Activated T-helper 9 cell treated with anti-CD3 and anti-CD28 coated beads, Interleukin-2, amount 50 U/mL, for 16 hours (primary cell): ENCODE measurements at places on chromosomes 16 and 17.

GRCh38 chr17:53336281-53336680 is 486.4 kb upstream of the KIF2B start:
- DNase-seq = no peak

- DNase-seq = no peak
Observed at GRCh38 chr17:36869856-36870719, 67.2 kb upstream of the LHX1 start.

DNA sequence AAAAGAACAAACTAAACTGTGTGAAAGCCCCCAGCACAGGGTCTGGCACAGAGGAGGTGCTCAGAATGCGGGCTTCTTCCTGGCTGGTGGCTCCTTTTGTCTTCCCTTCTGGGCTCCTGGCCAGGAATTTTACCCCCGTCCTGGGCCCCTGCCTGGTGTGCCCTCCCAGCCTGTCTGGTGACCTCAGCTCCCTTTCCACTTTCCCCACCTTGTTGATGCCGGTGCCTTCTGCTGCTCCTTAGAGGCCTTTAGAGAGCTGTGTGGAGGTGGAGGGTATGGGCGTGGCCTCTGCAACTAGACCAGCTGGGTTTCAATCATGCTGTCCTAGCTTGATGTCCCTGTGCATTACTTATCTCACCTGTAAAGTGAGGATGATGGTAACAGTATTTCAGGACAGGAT is 16.8 kb downstream of the PIRT start:
- no peak for DNase-seq

GRCh38 chr17:82318169-82318498 is 726 bp upstream of the CD7 start:
- no peak for DNase-seq

DNA sequence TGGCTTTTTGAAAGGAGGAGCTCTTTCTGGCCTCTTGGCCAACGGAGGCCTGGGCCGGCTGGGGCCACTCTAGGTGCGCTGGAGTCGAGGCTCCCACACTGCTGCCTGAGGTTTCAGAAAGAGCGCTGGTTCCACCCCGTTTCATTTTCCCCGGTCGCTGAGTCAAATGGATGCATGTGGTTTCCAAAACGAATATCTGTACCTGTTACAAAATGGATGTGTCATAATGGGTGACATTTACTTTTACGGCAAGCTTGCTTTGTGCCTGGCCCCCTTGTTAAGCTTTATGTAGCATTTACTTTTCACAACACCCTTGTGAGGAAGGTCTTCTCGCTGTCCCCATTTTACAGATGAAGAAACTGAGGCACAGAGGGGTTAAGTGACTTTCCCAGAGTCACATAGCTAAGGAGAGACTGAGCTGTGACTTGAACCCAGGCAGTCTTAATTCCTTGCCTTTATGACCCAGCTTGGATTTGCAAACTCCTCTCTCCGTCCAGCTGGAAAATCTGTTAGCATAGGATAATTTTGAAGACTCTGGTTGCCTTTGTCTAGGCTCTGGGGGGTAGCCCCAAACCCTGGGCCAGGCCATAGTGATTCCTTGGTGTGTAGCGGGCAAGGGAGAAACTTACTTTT is 10.6 kb downstream of the KSR1 start:
- DNase-seq = peak; percentile 70

DNA sequence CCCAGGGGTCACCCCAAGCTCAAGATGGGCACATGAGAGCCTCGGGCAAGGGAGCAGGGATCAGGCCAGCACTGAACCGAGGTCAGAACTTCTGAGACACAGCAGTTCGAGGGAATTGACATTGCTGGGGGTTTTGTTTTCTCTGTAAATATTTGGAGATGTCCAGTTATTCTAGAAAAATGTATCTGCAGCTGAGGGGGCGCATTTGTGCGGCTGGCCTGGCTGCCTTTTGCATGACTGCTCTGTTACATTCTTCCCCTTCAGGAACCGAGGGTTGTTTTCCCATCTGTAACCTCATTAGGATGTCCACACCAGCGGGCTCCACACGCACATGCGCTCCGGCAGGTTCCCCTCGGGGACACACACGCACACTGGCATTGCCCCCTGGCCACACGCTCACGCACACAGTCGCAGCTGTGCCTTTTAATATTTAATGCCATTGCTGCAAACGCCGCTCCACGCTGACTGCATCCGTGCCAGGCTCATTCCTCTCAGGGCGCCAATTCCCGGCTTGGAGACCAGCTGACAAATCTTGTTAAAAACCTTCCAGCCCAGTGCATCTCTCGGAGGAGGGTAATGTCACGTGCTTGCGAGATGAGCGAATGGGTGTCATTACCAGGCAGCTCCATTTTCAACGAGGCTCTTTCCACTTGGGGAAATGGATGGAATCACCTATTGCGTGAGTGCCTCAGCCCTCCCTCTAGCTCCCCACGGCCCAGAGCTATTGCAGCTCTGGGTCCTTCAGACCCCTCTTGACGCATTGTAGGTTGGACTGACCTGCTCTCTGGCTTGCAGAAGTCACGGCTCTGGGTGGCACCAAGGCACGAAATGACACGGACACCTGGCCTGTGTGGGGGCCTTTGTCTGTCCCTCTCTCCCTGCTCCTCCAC is 13.1 kb downstream of the CCR7 start:
- no peak for DNase-seq

DNA sequence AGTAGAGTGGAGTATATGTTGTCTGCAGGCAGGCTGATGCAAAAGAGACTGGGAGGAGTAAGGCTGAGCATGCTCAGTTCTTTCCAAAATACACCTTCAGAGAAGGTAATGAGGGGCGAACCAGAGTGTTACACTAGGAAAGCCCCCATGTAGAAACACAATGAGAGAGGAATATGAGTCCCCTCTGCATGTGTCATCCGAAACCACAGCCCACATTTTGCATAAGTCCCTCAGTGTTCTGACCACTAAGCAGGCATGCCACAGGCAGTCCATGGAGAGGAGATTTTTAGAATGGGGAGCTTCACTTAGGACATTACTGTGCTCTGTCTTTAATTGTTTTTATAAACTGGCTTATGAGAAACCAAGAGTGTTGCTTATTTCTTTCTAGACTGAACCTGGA is 32.0 kb downstream of the SLC6A2 start:
- DNase-seq = no peak

DNA sequence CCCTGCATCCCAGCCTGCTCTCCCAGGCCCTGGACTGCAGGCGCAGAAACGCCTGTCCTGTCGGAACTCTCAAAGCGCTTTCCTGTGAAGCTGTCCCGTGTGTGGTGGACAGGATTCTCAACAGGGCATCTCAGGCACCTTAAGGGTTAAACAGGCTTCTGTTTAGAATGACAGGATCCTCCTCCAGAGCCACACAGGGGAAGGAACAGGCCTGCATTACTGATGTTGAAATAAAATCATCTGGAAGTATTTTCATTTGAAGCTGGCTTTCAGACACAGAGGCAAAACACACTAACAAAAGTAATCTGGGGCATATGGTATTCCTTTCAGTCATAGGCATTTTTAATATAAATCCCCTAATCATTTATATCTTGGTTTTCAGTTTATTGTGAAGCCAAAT is 7.4 kb downstream of the HS3ST3A1 start:
- DNase-seq = no peak

DNA sequence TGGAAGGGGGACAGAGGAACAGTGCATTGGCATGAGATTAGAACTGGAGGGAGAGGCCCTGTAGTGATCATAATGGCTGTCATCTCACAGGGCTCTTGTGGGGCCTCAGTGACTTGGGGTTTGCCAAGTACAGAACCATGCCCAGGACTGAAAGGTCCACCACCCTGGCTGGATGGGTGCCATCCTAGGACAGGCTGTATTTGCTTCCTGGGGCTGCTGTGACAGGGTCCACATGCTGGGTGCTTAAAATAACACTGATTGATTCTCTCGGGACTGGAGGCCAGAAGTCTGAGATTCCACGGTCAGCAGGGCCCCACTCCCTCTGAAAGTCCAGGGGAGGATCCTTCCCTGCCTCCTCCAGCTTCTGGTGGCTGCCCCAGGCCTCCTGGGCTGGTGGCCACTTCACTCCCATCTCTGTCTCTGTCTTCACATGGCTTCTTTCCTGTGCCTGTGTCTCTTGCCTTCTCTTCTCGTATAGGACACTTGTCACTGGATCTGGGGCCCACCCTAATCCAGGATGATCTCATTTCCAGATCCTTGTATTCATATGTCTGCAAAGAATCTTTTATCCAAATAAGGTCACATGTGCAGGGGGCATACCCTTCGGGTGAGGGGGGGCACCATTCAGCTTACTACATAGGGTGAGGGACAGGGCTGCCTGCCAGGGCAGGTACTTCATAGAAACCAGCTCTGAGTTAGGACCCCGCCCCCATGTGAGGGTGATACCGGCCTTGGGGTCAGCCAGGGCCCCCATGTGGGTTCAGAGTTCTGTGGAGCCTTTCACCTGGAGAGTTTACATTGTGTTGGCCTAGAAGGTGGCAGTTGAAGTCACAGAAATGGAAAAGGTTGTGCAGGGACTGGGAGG is 52.6 kb downstream of the USP22 start:
- no peak for DNase-seq

- no peak for DNase-seq
Observed at GRCh38 chr17:42779936-42780850, at the start of gene WNK4. TSS of gene WNK4 (plus strand) at chr17:42780610. CDS start at chr17:42780699, 89 bp downstream.

GRCh38 chr17:19726631-19727376 is 10.4 kb upstream of the SLC47A2 start:
- DNase-seq = no peak

DNA sequence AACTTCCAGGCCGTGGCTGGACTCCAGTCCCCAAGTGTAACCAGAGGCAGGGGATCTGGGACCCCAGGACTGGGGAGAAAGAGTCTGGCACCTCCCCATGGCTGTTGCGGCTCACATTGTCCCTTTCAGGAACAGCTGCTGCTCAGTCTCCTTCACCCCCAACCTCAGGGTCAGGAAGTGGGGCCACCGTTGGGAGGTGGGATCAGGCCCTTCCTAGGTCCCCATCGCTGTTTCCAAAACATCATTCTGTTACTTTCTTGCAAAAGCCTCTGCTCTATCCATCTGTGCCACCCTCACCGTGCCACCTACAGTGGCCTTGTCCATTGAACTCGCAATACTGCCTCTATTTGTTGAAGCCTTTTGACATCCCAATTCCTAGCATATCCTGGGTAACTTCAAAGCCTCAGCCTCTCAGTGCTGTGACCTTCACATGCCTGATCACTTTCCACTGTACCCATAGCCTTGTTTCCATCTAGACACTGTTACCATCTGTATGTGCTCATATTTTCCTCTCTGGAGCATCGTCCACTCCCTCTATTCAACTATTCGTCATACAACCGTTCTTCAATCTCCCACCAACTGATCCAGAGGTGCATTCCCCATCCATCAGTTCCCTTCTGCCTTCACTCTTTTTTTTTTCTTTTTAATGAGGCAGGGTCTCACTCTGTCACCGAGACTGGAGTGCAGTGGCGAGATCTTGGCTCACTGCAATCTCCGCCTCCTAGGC is 15.0 kb upstream of the SRCIN1 start:
- DNase-seq = no peak

GRCh38 chr16:11621920-11622651 is 35.4 kb upstream of the LITAF start:
- peak; percentile 7 for DNase-seq
